ENCODE measurements at places on chromosomes 6 and 20. TPM values are rescaled to one million over a fixed set of nuclear protein-coding genes. Genes with fewer than 3 reads are reported as not detected.
A peak's percentile ranks its signal among the peaks of the same experiment; 100 is the strongest.

GRCh38 chr6:38188677-38189335, 369.3 kb downstream of the ZFAND3 start:
- H3K36me3 ChIP-seq = no peaks in the 10 kb centered on the region

RHAG gene
- total RNA-seq = not detected

GRCh38 chr20:60249436-60249835, 291.2 kb downstream of the CDH26 start:
- DNase-seq = no peak
- H3K4me3 ChIP-seq = no peak overlapping the region
- H3K4me1 ChIP-seq = no peaks in the 10 kb centered on the region
- H3K36me3 ChIP-seq = no peaks in the 10 kb centered on the region
- H3K27me3 ChIP-seq = no peaks in the 10 kb centered on the region
- H3K27ac ChIP-seq = no peak overlapping the region

DNA sequence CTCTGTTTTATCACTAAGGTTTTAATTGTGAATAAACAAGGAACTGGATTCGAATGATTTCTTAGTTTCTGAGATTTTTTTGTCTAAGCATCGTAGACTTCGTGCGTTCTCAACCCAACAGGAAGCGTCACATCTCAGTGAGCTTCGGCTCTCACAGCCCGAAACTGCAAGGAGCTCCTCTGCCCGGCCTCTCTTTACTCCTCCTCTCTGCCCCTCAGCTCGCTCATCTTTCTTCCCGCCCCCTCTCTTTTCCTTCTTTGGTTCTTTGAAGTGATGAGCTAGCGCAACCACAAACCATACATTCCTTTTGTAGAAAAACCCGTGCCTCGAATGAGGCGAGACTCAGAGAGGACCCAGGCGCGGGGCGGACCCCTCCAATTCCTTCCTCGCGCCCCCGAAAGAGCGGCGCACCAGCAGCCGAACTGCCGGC, 480 bp upstream of the NT5E start:
- H3K27me3 ChIP-seq = no peaks in the 10 kb centered on the region
- peak overlapping the region; percentile 69 for H3K4me3 ChIP-seq
- peak; percentile 62 for DNase-seq

RAB44 gene
- 0.37 TPM for total RNA-seq

- no peaks in the 10 kb centered on the region for H3K27me3 ChIP-seq
- H3K27ac ChIP-seq = no peak overlapping the region
- no peaks in the 10 kb centered on the region for H3K36me3 ChIP-seq
- no peak overlapping the region for H3K4me3 ChIP-seq
- H3K4me1 ChIP-seq = no peaks in the 10 kb centered on the region
These were observed 69.1 kb upstream of the PBOV1 start for GRCh38 chr6:138287144-138287955.

DNA sequence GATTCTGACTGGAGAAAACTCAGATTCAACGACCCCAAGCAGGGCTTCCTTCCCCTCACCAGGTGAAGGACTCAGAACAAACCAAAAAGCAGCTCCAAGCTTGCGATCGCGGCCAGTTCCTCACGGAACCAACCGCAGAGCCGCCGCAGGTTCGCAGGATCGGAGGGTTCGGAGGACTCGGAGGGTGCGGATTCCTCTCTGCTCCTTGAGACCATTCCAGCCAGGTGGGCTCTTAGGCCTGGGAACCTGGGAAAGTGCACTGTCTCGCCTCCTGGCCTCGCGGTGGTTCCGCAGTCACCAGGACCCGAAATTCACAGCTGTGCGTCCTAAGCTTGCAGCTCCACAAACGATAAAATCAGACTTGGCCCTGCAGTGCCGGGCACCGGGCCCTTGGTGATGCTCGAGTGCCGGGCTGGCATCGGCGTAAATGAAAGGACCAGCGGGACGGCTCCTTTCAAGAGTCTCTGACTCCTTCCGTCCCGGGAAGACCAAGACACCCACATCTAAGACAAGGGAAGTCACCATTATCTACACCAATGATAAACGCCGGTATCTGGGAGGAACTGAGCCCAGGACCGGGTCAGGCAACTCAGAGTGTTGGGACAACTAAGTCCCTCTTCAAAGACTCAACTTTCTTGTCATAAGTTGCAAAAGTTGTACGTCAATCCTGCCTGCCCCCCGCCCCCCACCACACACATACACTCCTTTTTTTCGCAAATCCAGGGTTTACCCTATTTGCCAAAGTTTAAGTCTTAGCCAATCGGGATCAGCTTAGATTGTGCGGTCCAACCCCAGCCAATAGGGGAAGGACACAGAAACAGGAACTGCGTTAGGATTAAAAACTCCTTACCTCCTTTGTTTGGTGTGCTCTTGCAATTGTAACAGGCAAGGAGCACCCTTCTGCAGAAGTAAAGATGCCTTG, 69.8 kb upstream of the PRSS16 start:
- H3K36me3 ChIP-seq = no peaks in the 10 kb centered on the region
- H3K27me3 ChIP-seq = no peaks in the 10 kb centered on the region
- H3K4me3 ChIP-seq = peak overlapping the region; percentile 82
- no peaks in the 10 kb centered on the region for H3K4me1 ChIP-seq
- peak overlapping the region; percentile 84 for H3K27ac ChIP-seq
- DNase-seq = peak; percentile 66

All from uterus (tissue), 4 donors.